ENCODE measurements at places on chromosomes 13 and 19.

DNA sequence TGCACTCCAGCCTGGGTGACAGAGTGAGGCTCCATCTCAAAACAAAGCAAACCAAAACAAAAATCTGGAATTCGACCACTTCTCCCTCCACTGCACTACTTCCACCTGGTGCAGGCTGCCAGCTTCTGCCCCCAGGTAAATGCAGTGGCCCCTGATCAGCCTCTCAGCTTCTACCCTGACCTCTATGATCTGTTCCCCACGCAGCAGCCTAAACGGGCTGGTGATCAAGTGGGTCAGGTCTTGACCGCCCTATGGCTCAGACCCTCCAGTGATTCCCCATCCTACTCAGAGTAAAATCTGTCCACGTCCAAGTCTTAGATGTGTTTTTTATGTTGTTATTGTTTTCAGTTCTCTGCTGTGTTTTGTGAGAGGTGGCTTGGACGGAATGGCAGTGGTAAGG is 163.9 kb downstream of the KCTD15 start:
- DNase-seq = no peak

- no peak for DNase-seq
Observed at GRCh38 chr13:99104396-99104795, 96.3 kb upstream of the UBAC2 start.

DNA sequence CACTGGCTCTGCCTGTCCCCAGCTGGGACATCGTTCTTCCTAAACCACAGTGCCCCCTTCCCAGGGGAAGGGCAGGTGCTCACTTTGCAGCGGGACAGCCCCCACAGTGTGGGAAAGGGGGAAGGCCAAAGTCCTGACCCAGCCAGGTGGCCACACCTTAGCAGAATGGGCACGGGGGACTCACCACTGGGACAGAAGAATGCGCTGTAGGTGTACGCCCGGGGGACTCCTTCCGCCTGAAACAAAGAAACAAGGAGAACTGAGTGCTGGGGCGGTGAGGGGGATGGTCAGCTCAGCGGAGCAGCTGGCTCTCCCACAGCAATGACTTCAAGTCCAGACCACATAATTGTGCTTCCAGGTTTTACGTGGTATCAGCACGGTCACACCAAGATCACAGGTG is 49.4 kb downstream of the F2RL3 start:
- no peak for DNase-seq

DNA sequence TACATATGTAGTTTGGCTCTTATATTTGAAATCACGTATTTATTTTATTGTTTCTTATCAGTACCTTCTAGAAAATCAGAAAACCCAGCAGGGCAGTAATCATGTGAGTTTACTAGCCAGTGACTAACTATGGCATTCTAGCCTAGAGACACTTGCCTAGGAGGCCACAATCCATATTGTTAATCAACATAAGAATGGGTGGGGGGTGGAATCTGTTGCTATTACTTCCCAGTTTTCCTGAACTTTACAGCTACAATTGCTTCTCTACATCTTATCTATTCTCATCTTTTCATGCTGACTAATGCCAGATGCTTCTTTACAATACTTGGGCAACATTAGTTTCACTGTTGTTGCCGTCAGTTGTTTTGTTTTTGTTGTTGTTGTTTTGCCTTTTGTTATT is 18.7 kb upstream of the ATXN8OS start:
- DNase-seq = no peak

DNA sequence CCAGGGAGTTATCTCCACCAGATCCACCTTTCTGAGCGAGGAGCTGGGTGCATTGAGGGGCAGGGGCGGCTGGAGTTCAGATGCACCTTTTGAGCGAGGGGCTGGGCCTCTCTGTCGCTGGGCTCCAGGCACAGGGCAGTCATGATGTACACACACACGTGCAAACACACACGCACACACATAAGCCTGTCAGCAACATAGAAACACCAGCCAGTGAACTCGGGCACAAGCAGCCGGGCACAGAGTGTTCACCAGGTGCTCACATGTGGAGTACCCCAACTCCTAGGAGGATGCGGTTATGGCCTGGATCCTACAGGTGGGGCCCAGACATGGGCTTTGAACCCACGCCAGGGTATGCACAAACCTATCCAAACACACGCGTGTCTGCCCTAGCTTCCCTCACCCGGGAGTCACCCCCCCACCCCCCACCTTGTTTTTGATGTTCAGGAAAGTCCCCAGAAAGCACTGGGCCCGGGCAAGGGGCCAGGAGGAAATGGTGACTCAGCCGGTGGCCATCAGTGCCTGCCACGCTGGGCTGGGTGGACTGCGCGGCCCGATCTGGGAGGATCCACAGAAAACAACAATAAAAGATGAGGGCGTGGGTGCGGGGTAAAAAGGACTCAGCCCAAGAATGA is 13.3 kb downstream of the ARRDC2 start:
- DNase-seq = peak; percentile 68

Measured in activated T-helper 1 cell treated with Interleukin-2 at 50 U/mL for 16 hours (primary cell).